ENCODE measurements at places on chromosomes 12 and 14. TPM values are rescaled to one million over a fixed set of nuclear protein-coding genes. Genes with fewer than 3 reads are reported as not detected.

The PTPN21 gene
- 27.7 TPM for total RNA-seq

The ADAM21 gene
- total RNA-seq, result 0.13 TPM

The ACSM4 gene
- not detected for total RNA-seq

The PELI2 gene
- total RNA-seq, result 7.3 TPM

The FOXG1 gene
- total RNA-seq, result not detected

The PRKCH gene
- 43.0 TPM for total RNA-seq

The TMEM119 gene
- total RNA-seq, result 13.0 TPM

The RNASE7 gene
- total RNA-seq, result 0.39 TPM

The RERG gene
- 15.9 TPM for total RNA-seq

The UNG gene
- total RNA-seq, result 46.3 TPM

The ZNF891 gene
- 1.8 TPM for total RNA-seq

The PRB2 gene
- total RNA-seq, result not detected

The SYT1 gene
- total RNA-seq, result 0.87 TPM

The CLEC9A gene
- not detected for total RNA-seq

The TMEM63C gene
- 0.51 TPM for total RNA-seq

The OR4E2 gene
- not detected for total RNA-seq

The POTEG gene
- total RNA-seq, result not detected

The CLEC4A gene
- 3.5 TPM for total RNA-seq

The CLEC4E gene
- 11.3 TPM for total RNA-seq

The NINJ2 gene
- total RNA-seq, result 18.5 TPM

The SMAGP gene
- total RNA-seq, result 10.1 TPM

- no peak for DNase-seq
Observed at GRCh38 chr14:75803765-75804164, 142.7 kb downstream of the TTLL5 start.

DNA sequence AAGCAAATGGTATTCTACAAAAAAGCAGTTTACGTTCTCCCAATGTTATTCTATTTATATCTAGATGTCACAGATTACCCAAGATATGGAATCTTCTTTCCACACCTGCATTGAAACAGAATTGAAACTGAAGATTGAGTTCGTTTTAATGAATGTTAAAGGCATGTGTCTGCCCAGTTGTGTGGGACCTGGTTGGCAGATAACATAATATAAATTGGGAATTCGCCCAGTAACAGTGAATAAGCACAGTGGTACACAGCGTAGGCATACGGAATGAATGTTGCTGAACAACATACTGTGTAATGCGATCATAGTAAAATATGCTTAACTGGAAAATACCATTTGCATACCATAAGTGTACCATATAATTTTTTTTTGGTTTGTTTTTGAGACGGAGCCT is 4.3 kb downstream of the KHNYN start:
- DNase-seq, result no peak

GRCh38 chr14:106134886-106135285 is 608.5 kb downstream of the TMEM121 start:
- DNase-seq, result no peak

GRCh38 chr14:65168840-65169239 is 66.5 kb upstream of the MAX start:
- no peak for DNase-seq

- no peak for DNase-seq
Observed at GRCh38 chr12:42857106-42857505, 267.6 kb upstream of the PRICKLE1 start.

- no peak for DNase-seq
Observed at GRCh38 chr14:93333631-93334103, 831 bp upstream of the BTBD7 start.

DNA sequence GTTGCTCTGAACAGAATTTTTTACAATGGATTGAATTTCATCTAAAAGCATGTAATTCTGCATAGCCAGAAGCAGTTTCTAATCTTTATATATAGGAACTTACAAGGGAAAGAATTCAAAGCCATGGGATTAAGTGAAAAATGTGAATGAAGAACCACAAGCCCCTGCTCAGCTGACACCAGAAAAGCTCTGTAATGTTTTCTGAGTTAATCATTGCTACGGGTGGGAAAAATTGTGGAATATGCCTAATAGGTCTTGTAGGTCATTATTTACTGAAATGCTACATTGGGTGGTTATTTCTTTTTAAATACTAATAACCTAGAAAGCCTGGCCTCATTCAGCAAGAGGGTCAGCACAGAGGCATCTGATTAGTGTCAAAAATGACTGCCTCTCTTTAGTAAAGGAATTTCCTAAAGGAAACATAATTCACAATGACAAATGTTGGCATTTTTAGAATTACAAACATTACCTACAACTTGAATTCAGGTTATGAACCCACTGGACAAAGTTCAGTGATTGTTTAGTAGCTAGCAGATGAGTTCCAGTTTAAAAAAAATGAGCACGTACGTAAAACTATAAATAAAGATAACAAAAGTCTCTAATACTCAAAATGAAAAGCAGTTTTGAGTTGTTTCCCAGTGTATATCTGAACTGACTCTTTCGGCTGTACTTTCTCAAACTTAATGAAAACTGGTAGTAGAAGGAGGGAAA is 75.3 kb downstream of the BMP4 start:
- DNase-seq, result no peak

DNA sequence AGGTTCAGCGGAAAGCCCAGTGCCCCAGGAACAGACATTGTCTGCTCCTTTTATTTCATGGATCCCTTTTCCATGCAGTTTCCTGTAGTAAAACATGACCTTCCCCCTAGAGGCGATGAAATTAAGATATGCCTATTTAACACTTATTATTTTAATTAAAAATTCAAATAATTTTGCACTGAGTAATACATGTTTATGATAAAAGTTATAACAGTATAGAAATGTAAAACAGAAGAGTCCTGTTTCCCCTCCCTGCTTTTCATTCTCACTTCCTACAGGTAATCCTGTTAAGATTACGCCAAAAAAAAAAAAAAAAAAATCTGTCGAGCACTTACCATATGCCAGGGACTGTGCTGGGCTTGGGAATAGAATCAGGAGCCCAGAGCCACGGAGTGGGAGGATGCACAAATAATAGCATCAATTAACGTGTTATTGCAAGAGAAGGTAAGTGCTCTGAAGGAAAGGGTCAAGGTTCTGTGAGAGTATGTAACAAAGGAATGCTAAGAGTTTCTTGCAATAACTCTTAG is 830 bp upstream of the LPCAT3 start:
- no peak for DNase-seq

GRCh38 chr14:77509366-77509765 is 10.8 kb upstream of the ISM2 start:
- no peak for DNase-seq

GRCh38 chr14:95692109-95692508 is 5.9 kb downstream of the TCL1B start:
- DNase-seq, result no peak

GRCh38 chr14:93970585-93970964 is 5.8 kb downstream of the ASB2 start:
- DNase-seq, result no peak

DNA sequence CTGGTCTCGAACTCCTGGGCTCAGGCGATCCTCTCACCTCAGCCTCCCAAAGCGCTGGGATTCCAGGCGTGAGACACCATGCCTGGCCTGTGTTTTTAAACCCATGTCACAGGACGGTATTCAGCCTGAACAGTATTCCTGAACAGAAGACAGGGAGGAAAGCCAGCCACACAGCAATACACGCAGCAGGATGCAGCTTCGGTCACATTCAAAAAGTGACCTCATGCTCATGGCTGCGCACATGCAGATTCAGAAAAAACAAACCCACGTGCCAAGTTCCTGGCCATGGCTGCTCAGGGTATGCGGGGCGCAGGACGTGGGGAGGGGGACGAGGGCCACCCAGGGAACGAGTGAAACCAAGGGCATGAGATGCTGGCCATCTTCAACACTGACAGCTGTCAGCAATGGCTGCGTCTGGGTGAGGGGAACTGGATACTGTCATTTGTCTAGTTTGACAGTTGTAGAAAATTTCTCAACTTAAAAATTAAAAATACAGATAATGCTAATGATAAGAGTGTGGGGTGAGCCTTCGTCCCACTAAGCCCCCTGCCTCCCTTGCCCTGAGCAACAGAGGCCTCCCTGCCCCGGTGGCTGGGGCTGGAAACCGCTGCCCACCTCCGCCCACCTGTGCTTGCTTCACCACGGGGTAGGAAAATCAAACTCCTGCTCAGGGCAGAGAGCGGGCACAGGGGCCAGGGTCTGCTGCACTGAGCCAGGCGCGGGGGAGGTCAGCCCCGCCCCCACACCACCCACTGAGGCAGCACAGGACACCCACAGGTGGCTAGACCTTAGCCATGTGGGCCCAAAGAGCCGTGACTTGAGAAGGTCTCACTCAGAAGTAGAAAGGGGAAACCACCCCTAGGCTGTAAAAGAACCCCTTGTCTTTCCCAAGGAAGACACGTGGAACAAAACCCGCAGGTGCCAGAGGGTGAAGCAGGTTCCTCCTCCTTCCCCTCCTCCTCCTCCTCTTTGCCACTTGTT is 84.2 kb downstream of the SCARB1 start:
- no peak for DNase-seq

- no peak for DNase-seq
Observed at GRCh38 chr12:113555226-113555625, 83.6 kb upstream of the LHX5 start.

GRCh38 chr14:60094306-60094897 is 2.7 kb downstream of the PCNX4 start:
- no peak for DNase-seq

- no peak for DNase-seq
Observed at GRCh38 chr14:68394118-68394763, 398.6 kb downstream of the ZFP36L1 start.

GRCh38 chr14:64549791-64550620 is at the start of gene PPP1R36:
PPP1R36 (plus strand) TSS chr14:64549961; CDS start chr14:64549998, 37 bp downstream.
- DNase-seq, result no peak

DNA sequence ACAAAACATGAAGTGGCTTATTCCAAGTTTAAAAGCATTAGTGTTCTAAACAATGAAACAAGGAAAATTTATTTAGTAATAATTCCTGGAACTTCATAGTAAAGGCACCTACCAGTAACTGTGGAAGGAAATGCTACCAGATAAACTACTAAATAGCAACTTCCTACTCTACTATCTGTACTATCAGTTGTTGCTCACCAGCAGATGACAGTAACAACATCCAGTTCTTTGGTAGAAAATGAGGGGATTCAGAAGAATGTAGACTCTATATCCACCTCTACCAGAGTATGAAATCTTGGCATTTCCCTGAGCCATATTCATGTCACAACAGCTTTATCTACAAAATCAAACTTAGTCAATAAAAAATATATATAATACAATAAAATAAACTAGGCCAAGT is 3.1 kb downstream of the ENTPD5 start:
- DNase-seq, result no peak

DNA sequence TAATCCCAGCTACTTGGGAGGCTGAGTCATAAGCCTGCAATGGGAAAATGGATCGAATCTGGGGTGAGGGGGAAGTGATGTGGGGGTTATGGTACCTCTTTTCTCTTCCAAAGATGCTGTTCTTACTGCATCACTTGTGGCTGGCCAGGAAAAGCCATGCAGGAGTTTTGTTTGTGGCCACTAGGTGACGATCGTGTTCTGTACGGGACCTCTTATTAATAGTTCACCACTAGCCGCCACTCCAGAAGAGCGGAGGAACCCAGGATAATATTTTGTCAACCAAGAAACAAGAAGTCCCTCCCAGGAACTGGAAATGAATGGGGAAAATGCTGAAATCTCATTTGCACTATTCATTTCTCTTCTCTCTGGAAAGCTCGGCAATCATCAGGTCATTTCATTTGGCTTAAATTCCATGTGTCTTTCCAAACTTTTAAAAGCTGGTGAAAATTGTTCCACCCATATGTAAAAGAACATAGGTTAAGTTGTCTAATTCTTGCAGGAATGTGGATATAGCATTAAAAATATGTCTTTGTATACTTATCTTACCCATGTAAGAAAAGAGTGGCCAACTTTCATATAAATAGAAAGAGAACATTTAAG is 8.9 kb downstream of the GPR65 start:
- DNase-seq, result no peak

- no peak for DNase-seq
Observed at GRCh38 chr12:56947633-56948456, 9.6 kb downstream of the RDH16 start.

- no peak for DNase-seq
Observed at GRCh38 chr12:27456618-27457017, 10.1 kb downstream of the SMCO2 start.

DNA sequence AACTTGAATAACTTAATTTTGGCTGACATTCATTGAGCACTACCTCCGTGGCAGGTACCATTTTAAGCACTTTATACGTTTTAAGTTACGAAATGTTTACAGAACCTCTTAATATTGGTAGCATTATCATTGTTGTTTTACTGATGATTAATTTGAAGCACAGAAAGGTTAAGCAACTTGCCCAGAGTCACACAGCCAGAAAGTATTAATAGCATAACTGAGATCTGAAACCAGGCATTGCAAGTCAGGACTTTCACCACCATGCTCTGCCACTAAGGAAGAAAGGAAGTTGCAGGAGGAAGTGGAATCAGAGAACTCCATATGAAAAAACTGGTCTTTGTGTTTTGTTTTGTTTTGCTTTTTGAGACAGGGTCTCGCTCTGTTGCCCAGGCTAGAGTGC is 28.2 kb upstream of the BCAT1 start:
- DNase-seq, result no peak

GRCh38 chr12:65858831-65859230 is 34.5 kb downstream of the HMGA2 start:
- no peak for DNase-seq

DNA sequence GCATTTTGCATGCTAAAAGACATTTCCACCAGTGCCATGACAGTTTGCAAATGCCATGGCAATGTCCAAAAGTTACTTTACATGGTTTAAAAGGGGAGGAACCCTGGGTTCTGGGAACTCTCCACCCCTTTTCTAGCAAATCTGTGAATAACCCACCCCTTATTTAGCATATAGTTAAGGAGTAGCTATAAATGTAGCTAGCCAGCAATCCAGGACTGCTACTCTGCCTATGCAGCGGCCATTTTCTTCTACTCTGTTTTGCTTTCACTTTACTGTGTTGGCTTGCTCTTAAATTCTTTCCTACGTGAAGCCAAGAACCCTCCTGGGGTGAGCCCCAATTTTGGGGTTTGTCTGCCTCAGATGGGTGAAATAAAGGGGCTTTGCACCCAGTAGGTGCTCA is 141.0 kb downstream of the PTPN11 start:
- DNase-seq, result no peak

- DNase-seq, result no peak
Observed at GRCh38 chr12:123337070-123337469, 27.6 kb downstream of the SBNO1 start.

- DNase-seq, result no peak
Observed at GRCh38 chr14:99749763-99750715, 43.2 kb upstream of the EML1 start.

GRCh38 chr12:6827982-6828780 is at the start of gene P3H3:
P3H3 (plus strand) TSS chr12:6828407; CDS start chr12:6828441, 34 bp downstream.
- DNase-seq, result no peak

DNA sequence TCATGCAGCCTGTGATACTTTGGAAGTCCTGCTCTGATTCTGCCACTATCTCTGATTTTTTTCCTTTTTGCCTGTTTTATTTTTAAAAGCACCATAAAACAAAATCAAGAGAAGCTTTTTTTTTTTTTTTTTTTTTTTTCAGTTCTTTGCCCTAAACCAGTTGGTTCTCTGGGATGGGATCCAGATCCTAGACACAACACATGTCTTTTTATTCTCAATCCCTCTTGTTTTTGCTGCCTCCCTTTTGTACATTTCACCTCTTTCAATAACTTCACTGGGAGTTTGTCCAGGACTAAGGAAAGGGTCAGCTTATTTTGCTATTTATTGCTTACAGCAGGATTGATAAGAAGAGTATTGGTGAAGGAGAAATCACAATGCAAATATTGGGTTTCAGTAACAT is 139.4 kb downstream of the GRIP1 start:
- DNase-seq, result no peak

- peak; percentile 41 for DNase-seq
Observed at GRCh38 chr12:130435826-130436225, 98.1 kb downstream of the PIWIL1 start.
